ENCODE measurements at places on chromosomes 7 and 10.

DNA sequence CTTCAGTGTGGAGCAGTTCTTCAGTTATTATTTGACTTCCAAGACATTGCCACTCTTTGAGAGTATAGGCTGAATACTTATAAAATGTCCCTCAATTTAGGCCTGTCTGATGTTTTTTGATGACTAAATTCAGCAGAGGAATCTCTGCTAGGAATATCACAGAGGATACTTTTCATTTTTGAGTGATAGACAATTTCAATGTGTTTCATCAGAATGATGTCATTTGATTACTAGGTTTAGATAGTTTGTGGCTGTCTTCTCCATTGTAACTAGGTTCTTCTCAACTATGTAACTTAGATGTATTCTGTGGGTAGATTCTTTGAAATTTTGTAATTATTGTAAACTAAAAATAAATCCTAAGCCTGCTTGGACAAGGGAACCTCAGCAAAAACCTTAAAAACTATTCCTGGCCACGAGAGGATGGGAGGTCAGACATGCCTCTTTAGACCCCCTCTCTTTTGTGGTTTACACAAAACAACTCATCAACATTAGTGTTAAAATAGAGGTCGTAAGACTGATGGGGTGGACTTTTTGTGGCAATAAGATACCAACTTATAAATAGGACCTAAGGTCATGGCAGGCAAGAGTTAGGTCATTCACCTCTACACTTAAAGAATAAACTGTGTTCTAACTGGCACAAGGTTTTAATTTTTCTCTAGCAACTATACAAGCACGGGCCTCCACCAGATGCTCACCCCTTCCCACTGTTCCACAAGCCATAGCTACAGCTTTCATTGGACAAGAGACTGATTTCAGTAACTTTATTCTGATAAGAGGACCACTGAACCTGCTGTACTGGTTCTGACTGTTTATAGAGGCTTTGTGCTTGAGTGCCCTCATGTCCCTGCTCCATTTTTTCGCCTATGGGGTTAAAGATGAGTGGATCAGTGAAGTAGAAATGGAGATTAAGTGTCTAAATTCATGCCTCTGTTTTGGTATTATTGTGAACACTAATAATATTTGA lies 33.7 kb downstream of the CYP2C8 start:
- DNase-seq: no peak

- no peak for DNase-seq
Observed at GRCh38 chr10:80646366-80646765, 108.7 kb downstream of the SH2D4B start.

GRCh38 chr7:83629117-83629880 lies 19.6 kb downstream of the SEMA3E start:
- DNase-seq: no peak

GRCh38 chr10:15197276-15197675 lies 28.8 kb upstream of the NMT2 start:
- DNase-seq: no peak

DNA sequence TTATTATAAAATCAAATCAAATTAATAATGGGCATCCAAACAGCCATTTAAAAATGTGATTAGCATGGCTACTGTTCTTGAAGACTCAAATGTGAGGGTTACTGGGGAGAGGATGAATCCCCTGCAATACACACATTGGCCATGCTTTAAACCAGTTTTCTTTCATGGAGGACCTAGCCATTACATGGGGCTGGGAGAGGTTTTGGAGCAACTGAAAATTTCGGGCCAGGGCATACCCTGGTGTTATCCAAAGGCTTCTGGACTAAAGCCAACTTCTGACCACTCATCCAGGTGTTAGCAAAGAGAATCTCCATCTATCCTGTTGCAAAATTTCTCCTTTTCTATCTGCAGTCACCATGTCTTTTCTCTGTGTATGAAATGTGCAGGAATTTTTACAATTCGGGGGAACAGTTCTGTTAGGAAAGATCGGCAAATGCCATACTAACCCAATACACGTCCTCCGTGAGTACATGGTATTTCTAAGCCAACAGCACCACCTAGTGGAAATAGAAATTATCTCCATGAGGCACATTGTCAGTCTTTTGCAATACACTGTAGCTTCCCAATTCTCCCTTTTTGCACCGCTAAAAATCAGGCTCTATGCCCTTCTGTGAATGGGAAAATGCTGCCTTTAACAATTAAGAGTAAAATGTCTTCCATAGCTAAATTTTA lies 47.0 kb upstream of the ZNF107 start:
- no peak for DNase-seq

GRCh38 chr10:122154031-122154544 lies 117.0 kb upstream of the BTBD16 start:
- no peak for DNase-seq

DNA sequence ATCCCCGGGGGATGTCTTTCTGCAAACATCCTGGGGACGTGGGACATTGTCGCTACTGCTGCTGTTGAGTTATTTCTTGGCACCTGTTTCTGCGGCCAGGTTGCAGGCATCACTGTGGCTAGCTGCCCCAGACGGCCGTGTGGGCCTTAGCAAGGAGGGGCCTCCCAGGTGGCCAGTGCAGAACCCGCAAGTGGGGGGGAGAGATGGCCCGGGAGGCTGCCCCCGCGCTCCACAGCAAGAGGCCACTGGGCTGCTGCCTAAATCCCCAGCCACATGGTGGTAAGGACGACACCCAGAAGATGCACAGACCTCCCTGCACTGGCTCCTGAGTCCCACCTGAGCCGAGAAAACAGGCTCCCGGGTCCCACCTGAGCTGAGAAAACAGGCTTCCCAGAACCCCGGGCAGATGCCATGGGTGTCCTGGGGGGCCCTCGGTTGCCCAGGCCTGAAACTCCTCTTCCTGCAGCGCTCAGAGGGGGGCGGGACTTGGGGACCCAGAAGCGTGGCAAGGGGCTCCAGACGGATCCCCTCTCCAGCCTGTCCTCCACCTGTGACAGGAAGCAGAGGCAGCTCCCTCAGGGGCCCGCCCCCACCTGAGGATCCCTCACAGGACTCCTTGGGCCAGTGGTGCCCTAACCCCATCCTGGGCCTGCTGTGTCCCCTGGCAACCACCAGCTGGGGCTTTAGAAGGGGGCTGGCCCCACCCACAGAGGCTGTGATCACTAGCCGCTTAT lies 952 bp upstream of the MAFK start:
- no peak for DNase-seq

DNA sequence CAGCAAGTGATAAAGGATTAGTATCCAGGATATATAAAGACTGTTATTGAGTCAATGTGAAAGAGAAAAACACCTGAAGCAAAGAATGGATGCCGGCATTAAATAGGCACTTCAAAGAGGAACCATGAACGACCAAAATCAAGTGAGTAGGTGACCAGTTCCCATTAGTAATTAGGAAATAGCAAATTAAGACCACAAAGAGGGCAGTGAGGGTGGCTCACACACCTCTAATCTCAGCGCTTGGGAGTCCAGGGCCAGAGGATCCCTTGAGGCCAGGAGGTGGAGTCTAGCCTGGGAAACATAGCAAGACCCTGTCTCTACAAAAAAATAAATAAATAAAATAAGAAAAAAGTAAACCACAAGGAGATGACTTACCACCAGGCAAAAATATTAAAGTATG lies 1.5 kb upstream of the ANTXRL start:
- no peak for DNase-seq

DNA sequence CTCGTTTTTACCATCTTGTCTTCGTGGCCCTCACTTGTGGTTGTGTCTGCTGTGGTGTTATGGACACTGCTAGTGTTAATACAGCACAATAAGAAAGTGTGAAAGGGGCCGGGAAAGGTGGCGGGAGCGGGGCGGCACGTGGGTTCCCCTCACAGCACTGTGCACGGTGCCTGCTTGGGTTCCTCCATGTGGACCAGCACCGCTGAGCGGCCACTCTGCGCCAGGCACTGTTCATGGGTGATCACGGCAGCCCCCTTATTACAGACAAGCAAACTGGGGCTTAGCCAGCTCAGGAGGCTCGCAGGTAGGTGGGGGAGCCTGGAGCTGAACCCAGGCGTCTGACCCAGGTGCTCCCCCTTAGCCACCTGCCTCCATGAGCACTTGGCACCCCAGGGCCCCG lies 12.2 kb downstream of the SUN1 start:
- DNase-seq: no peak

DNA sequence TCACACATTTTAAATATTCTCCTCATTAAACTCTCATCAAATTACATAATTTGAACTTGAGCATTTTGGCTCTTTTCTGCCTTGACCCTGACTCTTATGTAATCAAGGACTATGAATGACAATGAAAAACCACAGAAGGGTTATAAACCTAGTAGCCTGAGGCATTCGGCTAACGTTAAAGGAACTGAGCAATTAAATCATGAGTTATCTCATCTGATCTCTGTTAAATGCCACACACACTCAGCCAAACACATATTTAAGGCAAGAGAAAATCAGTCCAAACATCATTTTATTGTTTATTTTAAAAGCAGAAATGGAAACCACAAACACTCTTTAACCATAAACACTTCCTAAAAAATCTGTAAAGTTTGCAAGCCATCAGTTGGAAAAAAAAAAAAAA lies 204.3 kb downstream of the DGKI start:
- DNase-seq: no peak

DNA sequence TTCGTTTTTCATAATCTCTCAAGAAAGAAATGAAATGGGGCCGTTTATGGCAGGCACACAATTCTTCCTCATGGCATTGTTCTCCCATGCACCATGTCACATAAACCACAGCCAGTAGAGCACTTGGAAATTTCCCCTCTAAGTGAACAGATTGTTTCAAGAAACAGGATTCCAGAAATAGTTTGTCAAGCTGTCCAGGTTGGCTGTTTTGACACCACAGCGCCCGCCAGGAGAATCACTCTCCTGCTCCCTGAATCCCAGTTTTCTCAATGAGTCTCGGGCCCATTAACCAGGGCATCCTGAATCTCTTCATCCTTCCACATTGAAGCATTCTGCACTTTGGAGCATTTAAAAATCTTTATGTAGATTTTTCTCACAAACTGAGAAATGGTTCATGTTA lies 172.2 kb upstream of the NEBL start:
- no peak for DNase-seq

Data from activated CD4-positive, CD25-positive, alpha-beta regulatory T cell (primary cell).